ENCODE measurements at places on chromosomes 5 and 9. TPM values are rescaled to one million over a fixed set of nuclear protein-coding genes. Genes with fewer than 3 reads are reported as not detected.

Gene PTPRD
- total RNA-seq: 23.9 TPM

Gene DNM1
- total RNA-seq: 3.6 TPM

Gene SPATA9
- total RNA-seq: 1.2 TPM

Gene ASPN
- 1.2 TPM for total RNA-seq

Gene ARHGEF37
- 0.72 TPM for total RNA-seq

Gene ZNF618
- 13.6 TPM for total RNA-seq

Measured in osteoblast (primary cell).